ENCODE measurements at places on chromosomes 16 and 17.

- no peak overlapping the region for H3K27ac ChIP-seq
- H3K36me3 ChIP-seq, result no peaks in the 10 kb centered on the region
- no peak overlapping the region for H3K4me3 ChIP-seq
- H3K27me3 ChIP-seq, result no peaks in the 10 kb centered on the region
These were observed 94.3 kb upstream of the CLEC3A start for GRCh38 chr16:77928096-77928495.

DNA sequence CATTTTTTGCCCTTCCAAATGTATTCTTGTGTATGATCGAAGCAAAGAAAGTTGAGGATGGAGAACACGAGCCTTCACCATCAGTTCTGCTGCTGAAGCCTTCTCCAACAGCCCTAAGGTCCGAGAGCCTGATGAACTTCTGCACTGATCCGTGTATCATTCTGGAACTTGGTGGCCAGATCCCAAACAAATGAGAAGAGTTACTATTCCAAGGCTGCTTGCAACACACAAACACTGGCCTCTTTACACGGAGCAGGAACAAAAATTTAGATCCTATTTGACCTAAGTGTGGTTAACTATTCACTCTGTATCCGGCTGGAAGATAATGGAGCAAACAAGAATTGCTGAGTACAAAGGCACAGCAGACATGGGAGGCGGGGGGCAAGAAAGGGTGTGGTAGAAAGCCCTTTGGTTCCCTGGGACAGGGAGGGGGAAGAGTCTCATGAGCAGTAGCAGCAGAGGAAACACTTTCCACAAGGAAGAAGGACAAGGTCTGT is 282.9 kb downstream of the SOX9 start:
- no peak for DNase-seq
- no peak overlapping the region for H3K4me3 ChIP-seq
- H3K27me3 ChIP-seq, result no peaks in the 10 kb centered on the region
- no peaks in the 10 kb centered on the region for H3K4me1 ChIP-seq

GRCh38 chr16:76946879-76947278 is 244.1 kb upstream of the MON1B start:
- no peak overlapping the region for H3K4me3 ChIP-seq
- no peak for DNase-seq
- no peaks in the 10 kb centered on the region for H3K4me1 ChIP-seq
- peaks cover 4% of the 10 kb centered on the region for H3K27me3 ChIP-seq
- no peaks in the 10 kb centered on the region for H3K36me3 ChIP-seq

DNA sequence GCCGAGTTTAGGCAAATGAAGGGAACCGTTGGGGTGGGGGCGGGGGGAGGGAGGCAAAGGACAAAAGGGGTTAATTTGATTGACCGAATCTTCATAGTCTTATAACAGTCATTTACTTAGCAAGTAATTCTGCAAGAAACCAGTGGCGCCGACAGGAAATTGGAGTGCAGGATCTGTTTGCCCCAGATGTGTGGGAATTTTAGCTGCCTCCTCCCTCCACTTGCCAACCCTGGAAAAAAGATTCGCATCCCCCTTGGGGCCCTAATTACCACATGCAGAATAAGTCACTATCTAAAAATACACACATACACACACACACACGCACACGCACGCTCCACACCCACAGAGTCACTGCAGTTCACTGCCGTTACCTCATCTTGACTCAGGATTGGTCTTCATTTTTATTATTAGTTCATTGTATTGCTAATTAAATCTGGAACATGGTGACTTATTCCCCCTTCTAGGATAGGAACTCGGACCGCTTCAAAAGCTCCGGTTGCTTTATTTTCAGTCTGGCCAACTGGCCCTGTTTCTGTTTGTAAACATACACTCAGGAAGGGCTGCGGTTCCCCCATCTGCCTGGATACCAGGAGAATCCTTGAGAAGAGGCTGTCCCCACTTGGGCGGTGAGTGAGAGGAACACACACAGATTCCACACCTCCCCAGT is 241.6 kb upstream of the SALL1 start:
- DNase-seq, result no peak
- no peaks in the 10 kb centered on the region for H3K27me3 ChIP-seq
- no peak overlapping the region for H3K27ac ChIP-seq
- no peaks in the 10 kb centered on the region for H3K4me1 ChIP-seq
- no peak overlapping the region for H3K4me3 ChIP-seq
- no peaks in the 10 kb centered on the region for H3K36me3 ChIP-seq

- H3K4me1 ChIP-seq, result no peaks in the 10 kb centered on the region
- H3K36me3 ChIP-seq, result no peaks in the 10 kb centered on the region
- DNase-seq, result no peak
- H3K27ac ChIP-seq, result no peak overlapping the region
- no peak overlapping the region for H3K4me3 ChIP-seq
- H3K27me3 ChIP-seq, result peaks cover 15% of the 10 kb centered on the region
These were observed 6.1 kb upstream of the KRT31 start for GRCh38 chr17:41403404-41404023.

GRCh38 chr17:5832886-5833285 is 237.3 kb upstream of the WSCD1 start:
- DNase-seq, result no peak
- H3K27me3 ChIP-seq, result peaks cover 6% of the 10 kb centered on the region
- H3K4me3 ChIP-seq, result no peak overlapping the region

DNA sequence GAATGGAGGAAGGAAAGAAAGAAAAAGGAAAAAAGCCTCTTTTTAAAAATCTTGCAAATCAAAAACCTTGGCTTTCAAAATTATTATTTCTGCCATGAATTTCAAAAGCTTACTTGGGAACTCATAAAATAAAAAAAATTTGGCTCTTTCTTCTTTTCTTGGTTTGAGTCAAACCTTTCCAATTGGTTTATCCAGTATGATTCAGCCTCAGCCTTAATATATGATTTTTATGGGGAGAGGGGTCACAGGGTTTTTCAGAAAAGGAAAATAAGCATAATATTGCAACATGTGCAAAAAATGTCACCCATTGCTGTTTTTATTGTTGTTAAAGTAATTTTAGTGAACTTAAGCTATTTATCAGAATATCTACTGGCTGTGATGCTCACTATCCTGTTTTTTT is 31.2 kb upstream of the HAPSTR1 start:
- DNase-seq, result no peak
- no peak overlapping the region for H3K4me3 ChIP-seq
- no peak overlapping the region for H3K27ac ChIP-seq
- H3K36me3 ChIP-seq, result no peaks in the 10 kb centered on the region
- no peaks in the 10 kb centered on the region for H3K4me1 ChIP-seq

DNA sequence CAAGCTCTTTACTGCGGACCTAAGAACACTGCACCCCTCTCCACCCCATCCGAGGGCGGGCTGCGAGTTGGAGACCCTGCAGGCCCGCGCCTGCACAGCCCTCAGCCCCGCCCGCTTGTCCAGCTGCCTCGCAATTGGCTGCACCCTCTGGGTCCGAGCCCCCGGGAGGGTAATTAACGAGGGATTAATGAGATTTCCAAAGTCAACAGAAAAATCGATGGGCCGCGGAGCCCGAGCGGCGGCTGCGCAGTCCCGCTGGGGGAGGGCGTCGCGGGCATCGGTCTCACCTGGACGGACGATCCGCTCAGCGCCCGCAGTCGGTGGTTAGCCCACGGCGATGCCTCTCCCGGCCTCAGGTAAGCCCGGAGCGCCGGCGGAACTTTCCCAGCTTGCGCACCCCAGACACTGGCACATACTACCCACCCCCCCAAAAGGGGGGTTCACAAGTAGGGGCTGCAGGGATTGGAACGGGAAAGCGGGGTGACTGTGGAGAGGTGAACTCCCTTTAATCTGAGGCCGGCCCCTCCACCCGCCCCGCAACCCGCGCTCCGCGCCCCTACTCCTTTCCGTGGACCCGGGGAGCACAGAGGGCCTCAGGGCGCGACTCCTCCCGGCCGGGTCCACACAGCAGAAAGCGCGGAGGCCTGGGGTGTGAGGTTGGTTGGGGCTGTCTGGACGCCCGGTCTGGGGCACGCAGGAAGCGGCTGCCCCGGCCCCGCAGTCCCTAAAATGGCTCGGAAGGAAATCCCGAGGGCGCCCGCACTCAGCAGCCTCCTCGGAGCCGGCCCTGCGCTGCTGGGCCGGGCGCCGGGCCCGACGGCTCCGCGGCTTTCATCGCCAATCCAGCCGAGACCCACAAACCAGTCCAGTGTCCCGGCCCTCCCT is at the start of gene OTOP3:
Gene OTOP3, plus strand, starts transcription at position 314 of the 885 bp plus-strand sequence. Its CDS starts 24 bp downstream, at position 338.
- no peak within 1 kb of the TSS for H3K4me3 ChIP-seq
- no peaks in the 10 kb centered on the region for H3K4me1 ChIP-seq
- no peak within 1 kb of the TSS for H3K27ac ChIP-seq
- DNase-seq, result no peak
- H3K27me3 ChIP-seq, result peaks cover 3% of the 10 kb centered on the region

DNA sequence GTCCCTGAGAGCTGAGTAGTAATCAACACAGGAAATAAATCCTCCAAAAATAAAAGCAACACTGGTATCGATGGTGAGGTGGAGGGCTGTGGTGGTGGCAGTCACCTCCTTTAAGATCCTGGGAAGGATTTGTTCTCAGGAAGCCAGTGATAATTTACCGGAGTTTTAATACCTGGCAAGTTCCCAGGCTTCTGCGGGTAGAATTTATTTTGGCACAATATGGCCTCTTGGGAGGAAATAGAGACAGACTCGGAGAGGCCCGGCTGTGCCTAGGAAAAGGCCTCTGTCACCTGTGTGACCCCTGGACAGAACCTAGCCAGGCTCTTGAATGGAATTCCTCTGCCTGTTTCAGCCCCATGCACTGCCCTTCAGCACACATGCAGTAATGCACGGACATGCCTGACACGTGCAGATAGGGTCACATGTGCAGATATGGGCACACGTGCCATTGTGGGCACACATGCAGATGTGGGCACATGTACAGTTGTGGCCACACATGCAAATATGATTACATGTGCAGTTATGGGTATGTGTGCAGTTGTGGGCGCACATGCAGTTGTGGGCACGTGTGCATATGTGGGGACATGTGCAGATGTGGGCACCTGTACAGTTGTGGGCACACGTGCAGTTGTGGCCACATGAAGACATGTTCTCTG is 33.5 kb downstream of the MGAT5B start:
- H3K27ac ChIP-seq, result no peak overlapping the region
- no peak overlapping the region for H3K4me3 ChIP-seq
- no peaks in the 10 kb centered on the region for H3K36me3 ChIP-seq
- no peaks in the 10 kb centered on the region for H3K4me1 ChIP-seq

DNA sequence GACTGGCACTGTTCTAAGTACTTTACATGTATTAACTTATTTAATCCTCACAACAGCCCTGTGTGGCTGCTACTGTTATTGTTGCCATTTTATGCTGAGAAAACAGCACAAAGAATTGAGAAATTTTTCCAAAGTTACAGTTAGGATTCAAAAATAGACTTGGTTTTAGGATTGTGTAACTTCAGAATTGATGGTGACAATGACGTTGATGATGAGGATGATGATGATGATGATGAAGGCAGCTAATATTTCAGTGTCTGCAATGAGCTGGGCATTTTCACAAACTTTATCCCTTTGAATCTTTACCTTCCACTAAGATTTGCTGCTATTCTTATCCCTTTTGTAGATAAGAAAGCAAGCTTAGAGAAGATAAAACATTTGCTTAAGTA is 22.1 kb downstream of the PRKCB start:
- no peak for DNase-seq
- no peak overlapping the region for H3K4me3 ChIP-seq
- peaks cover 25% of the 10 kb centered on the region for H3K4me1 ChIP-seq
- no peaks in the 10 kb centered on the region for H3K27me3 ChIP-seq
- no peak overlapping the region for H3K27ac ChIP-seq

DNA sequence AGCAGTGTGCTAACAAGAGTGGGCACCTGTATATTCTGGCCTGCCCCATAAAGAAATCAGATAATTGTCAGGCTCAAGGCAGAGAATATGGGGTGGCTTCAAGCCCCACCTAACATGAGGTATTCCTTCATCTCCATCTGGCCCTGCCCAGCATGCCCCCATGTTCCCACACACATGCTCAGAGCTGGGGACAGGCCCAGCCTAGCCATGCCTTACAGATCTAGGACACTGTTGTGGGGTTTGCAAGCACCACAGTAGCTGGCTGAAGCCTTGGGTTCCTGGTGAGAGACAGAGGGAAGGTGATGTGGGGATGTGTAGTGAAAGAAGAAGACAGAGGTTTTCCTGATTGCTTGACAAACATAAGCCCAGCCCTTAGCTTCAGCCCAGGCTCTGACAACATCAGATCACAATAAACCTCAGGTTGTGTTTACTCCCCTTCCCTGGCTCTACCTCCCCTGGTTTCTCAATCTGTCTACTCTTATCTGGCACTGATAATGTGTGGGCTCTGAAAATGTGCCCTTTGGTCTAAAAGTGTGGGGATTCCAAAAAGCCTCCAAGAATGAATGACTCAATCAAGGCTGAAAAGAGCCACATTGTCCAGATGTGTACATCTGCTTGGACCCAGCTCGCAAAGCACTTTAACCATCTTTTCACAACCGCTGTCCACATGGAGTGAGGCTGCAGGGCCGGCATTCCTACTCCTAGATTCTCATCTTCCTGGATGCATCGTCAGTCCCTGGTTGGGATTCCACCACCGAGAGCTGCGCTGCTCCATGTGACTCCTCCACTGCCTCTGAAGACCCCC is 34.4 kb downstream of the CDRT4 start:
- H3K27me3 ChIP-seq, result no peaks in the 10 kb centered on the region
- peaks cover 8% of the 10 kb centered on the region for H3K4me1 ChIP-seq
- H3K27ac ChIP-seq, result no peak overlapping the region
- H3K4me3 ChIP-seq, result no peak overlapping the region

GRCh38 chr17:49491192-49491769 is 3.8 kb upstream of the NGFR start:
- H3K4me3 ChIP-seq, result no peak overlapping the region
- H3K4me1 ChIP-seq, result peaks cover 16% of the 10 kb centered on the region
- no peak for DNase-seq
- peaks cover 7% of the 10 kb centered on the region for H3K27me3 ChIP-seq
- H3K36me3 ChIP-seq, result no peaks in the 10 kb centered on the region
- no peak overlapping the region for H3K27ac ChIP-seq

- no peaks in the 10 kb centered on the region for H3K27me3 ChIP-seq
- H3K36me3 ChIP-seq, result no peaks in the 10 kb centered on the region
- DNase-seq, result no peak
- H3K4me3 ChIP-seq, result no peak overlapping the region
- H3K4me1 ChIP-seq, result no peaks in the 10 kb centered on the region
These were observed 183.1 kb upstream of the COX10 start for GRCh38 chr17:13885953-13886889.

DNA sequence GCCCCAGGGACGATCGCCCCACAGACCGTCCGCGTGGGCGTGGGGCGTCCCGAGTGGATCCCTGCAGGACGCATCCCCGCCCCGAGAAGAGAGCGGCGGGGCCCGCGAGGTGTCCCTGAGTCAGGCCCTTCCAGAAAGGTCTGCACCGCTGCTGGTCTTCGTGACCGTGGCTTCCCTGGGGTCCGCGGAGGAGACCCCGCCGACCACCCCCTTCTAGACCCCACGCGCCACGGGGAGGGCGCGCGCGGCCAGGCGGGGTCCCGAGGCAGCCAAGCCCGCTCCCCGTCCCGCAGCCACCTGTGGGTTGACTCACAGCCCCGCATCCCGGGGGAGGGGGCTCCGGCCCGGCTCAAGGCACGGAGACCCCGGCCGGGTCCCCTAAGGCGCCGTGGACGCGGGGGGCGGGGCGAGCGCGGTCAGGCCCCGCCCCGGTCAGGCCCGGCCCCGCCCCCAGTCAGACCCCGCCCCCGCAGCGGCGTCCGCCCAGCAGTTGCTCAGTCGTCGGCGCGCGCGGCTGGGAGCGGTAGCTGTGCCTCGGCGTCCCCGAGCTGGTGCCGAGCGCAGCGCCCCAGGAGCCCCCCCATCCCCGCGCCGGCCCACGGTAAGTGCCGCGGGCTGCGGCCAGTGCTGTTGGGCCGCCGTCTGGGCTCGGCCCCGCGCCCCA is at the start of gene BAIAP3:
Gene BAIAP3, plus strand, starts transcription at position 497 of the 664 bp plus-strand sequence. CDS start 4,905 bp downstream, outside the sequence.
- no peak within 1 kb of the TSS for H3K27ac ChIP-seq
- H3K27me3 ChIP-seq, result peaks cover 5% of the 10 kb centered on the region
- peaks cover 4% of the 10 kb centered on the region for H3K4me1 ChIP-seq
- H3K36me3 ChIP-seq, result no peaks in the 10 kb centered on the region

GRCh38 chr16:48946686-48947370 is 334.8 kb downstream of the CBLN1 start:
- H3K4me1 ChIP-seq, result no peaks in the 10 kb centered on the region
- no peak overlapping the region for H3K27ac ChIP-seq
- no peaks in the 10 kb centered on the region for H3K27me3 ChIP-seq
- no peak overlapping the region for H3K4me3 ChIP-seq
- no peak for DNase-seq

Data from DND-41 (cell line).